AG20443 (cell line): ENCODE measurements at places on chromosomes 5 and 9.

DNA sequence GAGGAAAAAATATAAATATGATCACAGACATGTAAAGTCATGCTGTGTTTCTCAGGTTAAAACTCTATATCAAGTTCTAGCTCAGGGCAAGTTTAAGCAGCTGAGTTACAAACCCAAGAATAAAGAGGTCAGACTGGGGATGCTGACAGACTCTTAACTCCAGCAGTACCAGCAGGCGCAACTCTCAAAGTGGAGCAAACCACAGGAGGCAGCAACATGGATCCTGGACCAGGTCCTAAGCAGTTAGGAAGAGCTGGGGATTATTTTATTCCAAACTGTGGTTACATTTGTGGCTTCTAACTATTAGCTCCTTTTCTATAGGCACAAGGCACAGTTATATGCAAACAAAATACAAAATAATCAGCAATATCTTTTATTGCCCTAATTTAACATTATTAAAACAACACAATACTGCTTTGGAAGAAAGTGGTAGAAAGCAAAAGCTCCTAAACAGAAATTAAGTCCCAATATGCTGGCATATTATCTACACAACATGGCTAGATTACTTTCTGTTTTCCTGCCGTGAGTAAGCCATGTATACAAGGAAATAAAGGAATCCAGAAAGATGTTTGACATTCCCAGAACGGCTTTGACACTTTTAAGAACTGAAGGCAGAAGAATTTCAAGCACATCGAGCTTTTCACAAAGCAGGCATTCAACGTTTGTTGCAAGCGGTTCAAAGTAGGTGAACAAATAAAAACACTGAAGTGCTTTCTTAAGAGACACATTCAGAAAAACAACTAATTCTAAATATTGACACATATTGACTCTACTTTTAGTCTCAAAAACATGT is 378.8 kb upstream of the ZNF608 start:
- DNase-seq, result no peak

- no peak for DNase-seq
Measured at GRCh38 chr5:60674251-60675069, 25.5 kb downstream of the DEPDC1B start.

DNA sequence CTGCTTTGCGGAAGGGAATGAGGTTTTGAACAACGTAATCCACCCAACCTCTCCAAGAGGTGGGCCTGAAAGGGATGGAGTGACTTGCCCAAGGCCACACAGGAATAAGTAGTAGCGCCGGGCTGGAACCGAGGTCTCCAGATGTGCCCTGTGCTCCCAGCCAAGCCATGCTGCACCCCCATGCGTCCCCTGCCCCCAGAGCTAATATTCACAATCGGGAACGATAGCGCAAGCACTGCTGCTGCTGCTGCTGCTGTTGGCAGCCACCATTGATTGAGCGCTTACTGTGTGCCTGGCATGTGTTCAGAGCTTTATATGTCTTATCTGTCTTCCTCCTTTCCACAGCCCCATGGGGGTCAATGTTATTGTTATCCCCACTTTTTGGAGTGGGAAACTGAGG is 43.9 kb downstream of the AMBP start:
- DNase-seq, result peak; percentile 5

GRCh38 chr5:136814619-136815378 is 449.5 kb upstream of the TRPC7 start:
- peak; percentile 64 for DNase-seq
